DMS153 (cell line): ENCODE measurements at places on chromosomes 3 and 15.

DNA sequence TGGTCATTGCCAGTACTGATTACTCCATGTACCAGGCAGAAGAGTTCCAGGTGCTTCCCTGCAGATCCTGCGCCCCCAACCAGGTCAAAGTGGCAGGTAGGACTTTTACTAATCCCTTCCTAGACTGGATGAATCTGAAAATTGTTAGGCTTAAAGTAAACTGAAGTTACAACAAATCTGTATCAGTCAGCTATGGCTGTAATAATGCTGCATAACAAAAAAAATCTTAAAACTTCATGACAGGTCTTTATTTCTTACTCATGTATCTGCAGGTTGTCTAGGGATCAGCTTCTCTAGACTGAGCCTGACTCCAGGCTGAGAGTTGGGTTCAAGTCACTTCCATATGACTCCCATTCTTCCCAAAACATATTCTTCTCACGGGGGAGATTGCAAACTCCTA lies 93.7 kb downstream of the MESD start:
- DNase-seq: no peak

DNA sequence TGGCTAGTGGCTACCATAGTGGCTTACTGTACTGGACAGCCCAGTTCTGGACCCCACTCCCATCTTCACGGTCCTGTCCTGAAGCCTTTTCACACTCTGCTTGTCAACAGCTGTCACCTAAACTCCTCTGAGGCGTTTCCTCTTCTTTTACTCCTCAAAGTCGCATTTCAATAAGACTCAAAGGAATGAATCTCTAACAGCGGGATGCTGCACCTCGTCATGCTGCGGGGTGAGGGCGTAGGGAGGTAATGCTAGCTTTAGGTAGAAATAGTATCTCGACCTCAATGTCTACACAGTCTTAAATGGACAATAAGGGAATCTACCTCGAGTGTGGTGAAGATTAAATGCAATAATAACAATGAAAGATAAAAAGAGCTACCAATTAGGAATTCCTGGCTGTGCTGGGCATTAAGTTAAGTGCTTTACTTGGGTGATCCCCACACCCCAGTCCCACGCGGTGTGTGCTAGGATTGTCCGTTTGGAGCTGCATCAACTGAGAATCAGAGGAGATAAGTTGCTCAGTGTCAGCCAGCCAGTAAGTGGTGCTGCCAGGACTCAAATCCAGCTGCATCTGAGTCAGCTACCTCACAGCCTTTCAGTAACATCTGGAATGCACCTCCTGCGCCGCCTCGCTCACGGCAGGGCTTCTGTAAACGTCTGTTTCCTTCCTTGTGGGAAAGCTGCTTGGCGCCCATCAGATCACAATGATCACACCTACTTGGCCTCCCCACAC lies 14.0 kb downstream of the PLA2G4D start:
- DNase-seq: no peak

DNA sequence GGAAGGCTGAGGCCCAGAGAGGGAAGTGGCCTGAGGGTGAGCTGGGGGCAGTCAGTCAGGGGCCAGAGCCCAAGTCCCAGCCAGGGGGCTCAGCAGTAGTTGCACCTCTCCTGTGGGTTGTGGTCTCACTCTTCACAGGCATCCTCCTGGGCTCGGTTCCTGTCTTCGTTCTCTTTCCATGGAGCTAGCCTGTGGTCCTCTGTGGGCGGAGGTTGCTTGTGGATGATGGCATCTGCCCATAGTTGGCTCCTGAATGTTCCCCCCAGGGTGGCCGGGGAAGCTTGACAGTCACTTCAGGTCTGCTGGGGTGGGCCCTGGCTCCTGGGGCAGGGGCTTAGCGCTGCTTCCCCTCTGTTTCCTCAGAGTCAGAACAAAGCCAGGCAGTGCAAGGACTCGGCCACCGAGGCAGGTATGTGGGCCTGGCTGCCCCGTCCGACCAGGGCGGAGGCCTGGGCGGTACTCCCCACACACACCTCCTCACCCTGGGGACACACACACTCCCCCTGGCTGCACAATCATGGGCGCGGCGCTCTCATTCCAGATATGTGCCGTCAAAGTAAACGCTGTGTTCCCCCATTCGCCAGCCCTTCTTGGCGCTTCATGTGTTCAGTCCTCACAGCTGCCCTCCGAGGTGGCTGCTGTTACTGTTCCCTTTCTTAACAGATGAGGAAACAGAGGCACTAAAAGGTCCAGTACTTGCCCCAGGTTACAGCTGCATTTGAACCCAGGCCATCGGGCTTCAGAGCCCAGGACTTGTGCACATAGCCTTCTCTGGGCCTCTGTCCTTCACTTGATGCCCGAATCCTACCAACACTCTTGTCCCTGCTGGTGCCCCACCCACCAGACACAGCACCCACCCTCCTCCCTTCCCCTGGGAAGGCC lies 34.5 kb downstream of the PSTPIP1 start:
- DNase-seq: no peak

- no peak for DNase-seq
Measured at GRCh38 chr3:108180194-108180593, 42.0 kb downstream of the IFT57 start.

DNA sequence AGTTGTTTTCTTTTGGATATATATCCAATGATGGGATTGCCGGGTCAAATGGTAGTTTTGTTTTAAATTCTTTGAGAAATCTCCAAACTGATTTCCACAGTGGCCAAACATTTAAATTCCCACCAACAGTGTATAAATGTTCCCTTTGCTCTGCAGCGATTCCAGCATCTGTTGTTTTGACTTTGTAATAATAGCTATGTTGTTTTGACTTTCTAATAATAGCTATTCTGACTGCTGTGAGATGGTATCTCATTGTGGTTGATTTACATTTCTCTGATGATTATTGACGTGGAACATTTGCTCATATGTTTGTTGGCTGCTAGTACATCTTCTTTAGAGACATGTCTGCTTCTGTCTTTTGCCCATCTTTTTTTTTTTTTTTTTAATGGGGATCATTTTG lies 332.2 kb upstream of the GBE1 start:
- no peak for DNase-seq

- no peak for DNase-seq
Measured at GRCh38 chr3:188797045-188797444, 374.7 kb upstream of the TPRG1 start.

- DNase-seq: no peak
Measured at GRCh38 chr15:36053746-36054145, 507.8 kb upstream of the DPH6 start.

- no peak for DNase-seq
Measured at GRCh38 chr15:77144026-77144425, 73.1 kb upstream of the TSPAN3 start.

DNA sequence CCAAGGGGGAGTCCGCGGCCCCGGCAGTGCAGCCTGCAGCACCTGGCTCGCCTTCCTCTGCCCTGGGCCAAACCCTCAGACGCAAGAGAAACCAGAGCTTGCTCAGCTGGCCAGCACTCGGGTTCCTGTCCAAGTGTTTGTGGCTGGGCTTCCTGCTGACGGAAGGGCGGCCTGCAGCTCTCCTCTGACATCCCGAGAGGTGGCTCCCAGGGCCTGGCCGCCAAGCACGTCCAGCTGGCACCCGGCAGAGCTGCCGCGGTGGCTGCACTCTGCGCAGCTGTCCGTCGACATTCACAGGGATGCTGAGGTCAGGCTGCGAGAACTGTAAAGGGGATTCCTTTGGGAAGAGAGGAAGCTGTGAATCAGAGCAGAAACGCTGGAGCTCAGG lies 85.6 kb downstream of the CPN2 start:
- peak; percentile 50 for DNase-seq

- DNase-seq: no peak
Measured at GRCh38 chr3:156217674-156218352, 97.4 kb downstream of the KCNAB1 start.
